ENCODE measurements at places on chromosomes 4 and X.
A peak's percentile ranks its signal among the peaks of the same experiment; 100 is the strongest.

DNA sequence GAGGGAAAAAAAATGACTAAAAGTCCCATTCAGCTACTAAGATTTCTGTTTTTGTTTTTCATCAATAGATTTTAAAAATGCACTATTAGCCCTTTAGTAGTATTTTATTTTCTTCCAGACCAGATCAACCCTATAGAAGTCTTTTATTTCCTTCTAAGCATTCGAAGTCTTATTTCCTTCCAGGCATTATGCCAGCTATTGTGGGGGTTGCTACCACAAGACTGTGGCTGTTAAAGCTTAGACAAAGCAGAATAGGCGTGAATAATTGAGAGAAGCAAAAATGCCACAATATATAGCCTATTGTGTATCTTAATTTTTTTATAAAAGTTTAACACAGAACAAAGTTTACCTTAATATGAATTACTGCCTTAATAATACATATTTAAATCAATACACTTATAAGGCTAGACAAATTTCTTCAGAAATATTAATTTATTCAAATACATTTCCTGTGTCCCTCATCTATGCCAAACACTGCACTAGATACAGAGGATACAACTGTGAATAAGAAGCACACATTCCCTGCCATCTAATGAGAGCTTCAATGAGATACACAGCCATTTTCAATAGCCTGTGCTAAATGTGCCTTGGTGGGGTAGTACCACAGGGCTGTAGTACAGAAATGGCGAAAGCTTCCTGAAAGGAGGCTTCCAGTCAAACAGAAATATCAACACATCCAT is 33.1 kb downstream of the SLC10A7 start:
- DNase-seq, result no peak

DNA sequence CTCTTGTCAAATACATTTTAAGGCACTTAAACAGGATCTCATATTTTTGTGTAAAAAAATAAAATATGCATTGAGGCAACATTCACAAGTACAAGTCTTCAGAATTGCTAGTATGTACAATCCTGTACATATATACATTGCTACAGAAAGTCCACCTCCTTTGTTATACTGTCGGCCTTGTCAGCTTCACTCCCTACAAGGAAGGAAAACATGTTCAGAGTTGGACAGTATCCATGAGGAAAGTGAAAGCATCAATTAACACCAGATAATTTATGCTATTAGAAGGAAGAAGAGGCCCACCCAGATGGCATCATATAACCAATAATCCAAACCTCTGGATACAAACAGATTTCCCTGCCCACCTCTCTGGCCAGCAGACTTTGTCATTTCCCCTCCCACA is 42.0 kb downstream of the REELD1 start:
- no peak for DNase-seq

DNA sequence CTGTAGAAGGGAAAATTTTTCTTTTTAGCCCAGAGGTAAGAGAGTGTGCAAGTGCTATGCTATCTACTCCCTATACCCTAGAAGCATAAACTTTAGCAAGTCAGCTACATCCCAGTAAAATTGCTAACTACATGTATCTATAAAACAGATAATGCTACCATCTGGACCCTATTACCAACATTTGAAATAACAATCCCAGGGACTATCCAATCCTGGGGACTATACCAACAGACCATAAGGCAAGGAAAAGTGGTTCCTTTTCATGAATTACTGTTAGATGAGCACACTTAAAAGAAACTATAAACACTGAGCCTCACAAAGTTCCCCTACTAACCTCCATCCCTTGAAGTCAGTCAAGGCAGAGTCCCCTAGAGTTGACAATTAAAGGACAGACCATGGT is 213.6 kb upstream of the VEGFC start:
- DNase-seq, result no peak

DNA sequence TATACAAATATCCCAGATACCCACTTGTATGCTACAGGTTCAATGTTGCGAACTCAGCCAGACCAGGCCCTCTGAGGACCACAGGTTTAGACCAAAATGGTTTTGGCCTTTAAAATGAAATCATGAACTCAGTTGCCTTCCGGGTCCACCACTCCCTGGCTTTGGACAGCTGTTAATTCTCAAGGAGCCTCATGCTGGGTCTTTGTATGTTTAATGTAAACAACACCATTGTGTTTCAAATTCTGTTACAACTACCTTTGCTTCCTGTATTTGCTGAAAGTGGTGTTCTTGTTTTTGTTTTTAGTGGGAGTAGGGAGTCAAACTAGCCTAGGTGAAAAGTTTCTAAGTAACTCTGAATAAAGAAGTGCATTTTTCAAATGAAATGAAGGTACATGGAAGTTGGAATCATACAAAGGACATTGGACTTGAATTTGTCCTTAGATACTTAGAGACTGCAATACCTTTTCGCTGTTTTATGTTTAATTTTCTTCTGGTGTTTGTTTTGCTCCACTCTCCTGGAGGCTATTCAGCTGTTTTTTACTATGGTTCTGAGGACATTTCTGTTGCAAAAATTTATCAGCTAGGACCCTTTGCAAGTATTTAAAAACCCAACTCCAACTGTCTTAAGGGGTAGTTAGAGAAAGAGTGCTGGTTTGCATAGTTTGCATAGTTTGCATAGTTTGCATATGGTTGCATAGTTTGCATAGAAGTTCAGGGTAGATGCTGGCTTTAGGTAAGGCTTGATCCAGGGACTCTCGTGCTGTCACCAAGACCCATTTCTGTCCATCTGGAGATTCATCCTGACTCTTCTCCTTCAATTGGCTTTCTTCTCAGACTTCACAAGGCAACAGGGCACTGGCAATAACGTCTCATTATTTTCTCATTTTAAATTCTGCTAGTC is 70.1 kb downstream of the MID1IP1 start:
- DNase-seq, result no peak

DNA sequence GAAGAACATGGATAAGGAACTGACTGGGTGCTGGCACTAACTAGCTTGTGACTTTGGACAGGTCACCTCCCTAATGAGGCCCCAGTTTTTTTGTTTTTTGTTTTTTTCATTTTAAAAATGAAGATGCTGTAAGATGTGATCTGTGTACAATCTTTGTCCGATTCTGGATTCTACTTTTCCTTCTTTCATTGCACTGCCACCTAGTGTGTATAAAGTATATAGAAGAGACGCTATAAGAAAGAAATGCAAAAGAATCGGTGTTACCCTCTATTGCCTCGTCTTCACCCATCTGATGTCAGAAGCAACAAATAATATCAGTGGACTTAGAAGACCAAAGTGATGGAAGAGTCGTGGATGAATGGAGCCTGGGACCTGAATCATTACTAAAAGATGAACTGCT is 58.6 kb upstream of the P2RY10 start:
- no peak for DNase-seq

GRCh38 chr4:8539661-8540060 is 40.5 kb upstream of the GPR78 start:
- no peak for DNase-seq

- no peak for DNase-seq
Measured at GRCh38 chr4:15894393-15894792, 44.1 kb downstream of the FGFBP1 start.

DNA sequence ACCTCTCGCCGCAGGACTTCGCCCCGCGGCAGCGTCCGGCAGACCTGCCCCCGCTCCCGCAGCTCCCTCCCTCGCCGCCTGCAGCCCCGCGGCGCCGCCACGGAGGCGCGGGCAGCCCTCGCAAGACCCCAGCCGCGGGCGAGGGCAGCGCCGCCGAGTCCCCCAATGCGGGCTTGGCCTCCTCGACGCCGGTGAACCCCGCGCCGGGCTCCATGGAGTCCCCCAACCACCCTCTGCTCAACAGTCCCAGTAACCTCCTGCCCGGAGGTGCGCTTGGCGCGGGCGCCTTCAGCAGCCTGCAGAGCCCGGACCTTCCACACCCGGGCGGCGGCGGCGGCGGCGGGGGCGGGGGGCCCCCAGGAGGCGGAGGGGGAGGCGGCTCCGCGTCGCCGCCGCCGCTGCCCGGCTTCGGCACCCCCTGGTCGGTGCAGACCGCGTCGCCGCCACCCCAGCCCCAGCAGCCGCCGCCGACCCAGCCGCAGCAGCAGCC is 1.2 kb downstream of the CPEB2 start:
- peak; percentile 54 for DNase-seq

DNA sequence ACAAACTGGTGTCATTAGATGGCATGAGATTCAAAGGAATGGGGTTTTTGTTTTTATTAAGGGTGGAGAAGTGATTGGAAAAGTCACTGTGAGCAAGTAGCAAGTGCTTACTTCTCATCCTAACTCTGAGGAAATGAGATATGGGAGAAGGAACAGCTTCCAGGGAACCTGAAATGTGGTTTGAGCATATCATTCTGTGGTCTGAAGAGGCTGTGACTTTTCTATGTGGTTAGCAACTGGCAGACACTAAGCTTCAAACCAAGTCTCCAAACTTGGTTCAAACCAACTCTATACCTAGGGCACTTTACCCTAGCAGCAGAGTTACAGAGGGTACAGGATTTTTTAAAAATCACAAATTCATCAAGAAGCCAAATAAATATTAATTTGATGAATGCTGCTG is 58.2 kb downstream of the DCLK2 start:
- no peak for DNase-seq
